ENCODE measurements at places on chromosomes 1 and 21.

- no peak for DNase-seq
These were observed 2.2 kb upstream of the SPRR4 start for GRCh38 chr1:152968248-152968647.

GRCh38 chr1:35568975-35569395, 4.1 kb upstream of the TFAP2E start:
- peak; percentile 82 for DNase-seq

DNA sequence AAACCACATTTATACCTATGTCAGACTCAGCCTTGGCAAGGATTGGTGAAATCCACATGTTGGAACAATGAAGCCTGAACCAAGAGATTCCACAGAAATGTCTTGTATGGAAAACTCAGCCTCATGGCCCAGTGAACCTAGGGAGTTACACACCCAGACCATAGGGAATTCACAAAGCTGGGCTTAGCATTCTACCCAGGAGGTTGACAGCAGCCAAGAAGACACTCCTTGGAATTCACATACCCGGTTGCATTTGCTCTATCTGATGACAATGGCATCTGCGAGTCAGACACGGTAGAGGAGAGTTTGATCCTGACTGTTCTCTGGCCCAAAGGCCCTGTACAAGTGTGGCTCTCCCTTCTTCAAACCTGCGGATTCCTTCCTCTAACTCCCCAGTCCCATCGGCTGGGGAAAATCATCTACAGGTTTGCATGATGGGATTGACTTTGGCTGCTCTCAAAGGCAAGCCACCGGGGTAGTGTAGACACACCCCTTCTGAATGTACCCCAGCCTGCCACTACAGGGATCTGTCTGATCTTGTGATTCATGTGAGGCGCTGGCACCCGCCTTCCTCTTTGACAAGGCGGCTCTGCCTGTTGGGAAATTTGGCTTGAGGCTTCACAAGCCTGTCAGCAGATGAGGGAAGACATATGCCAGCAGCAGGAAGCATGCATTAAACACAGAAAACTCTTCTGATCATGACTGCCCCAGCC, 297.3 kb upstream of the KAZN start:
- DNase-seq = peak; percentile 96

DNA sequence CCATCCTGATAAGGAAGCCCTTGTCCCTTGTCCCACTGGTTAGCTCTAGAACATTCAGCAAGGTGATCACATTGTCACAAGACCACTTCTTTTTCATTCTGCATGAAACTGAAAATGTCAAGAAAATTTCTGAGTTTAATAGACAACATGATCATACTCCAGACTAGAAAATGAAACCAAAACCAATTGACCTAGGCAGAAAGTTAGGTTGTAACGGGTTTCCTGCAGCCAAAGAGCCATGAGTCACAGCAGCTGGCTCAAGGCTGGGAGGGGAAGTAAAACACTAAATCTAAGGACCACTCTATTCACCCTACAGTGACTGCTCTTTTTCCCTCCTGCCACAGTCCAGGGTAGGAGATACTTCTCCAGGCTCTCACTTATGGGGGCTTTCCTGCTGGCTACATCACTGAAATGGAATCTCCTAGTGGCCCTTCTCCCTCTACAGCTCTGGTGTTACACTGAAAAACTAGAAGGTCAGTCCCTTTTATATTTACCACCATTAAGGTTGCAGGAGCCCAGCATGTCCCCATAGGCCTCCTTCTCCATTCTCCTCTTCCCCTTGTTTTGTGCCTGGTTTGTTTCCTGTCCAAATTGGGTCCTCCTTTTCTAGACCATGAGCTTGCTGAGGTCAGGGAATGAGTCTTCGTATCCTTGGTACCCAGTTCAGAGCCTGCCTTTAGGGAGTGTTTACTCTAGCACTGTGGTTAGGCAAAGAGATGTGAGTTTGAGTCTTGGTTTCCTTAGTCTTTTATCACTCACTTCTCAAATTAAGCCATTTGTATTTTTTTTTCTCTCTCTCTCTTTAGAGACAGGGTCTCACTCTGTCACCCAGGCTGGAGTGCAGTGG, 236.5 kb upstream of the JUN start:
- peak; percentile 70 for DNase-seq

DNA sequence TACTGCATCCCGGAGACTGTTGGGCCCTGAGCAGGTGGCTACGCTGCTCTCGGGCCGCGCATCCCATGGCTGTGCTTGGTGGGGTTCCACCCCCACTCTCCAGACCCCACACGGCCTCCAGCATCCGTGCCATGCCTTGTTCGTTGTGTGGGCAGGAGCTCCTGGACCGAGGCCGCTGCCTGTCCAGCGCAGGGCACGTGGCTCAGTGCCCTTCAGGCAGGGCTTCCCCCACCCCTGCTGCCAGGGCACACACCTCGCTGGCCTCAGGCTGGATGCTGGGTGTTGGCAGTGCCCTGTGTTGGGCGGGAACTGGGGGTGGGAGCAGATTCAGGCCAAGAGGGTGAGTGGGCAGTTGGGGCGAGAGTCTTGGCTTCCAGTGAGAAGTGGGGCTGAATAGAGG, 9.9 kb downstream of the PRKCZ start:
- no peak for DNase-seq

DNA sequence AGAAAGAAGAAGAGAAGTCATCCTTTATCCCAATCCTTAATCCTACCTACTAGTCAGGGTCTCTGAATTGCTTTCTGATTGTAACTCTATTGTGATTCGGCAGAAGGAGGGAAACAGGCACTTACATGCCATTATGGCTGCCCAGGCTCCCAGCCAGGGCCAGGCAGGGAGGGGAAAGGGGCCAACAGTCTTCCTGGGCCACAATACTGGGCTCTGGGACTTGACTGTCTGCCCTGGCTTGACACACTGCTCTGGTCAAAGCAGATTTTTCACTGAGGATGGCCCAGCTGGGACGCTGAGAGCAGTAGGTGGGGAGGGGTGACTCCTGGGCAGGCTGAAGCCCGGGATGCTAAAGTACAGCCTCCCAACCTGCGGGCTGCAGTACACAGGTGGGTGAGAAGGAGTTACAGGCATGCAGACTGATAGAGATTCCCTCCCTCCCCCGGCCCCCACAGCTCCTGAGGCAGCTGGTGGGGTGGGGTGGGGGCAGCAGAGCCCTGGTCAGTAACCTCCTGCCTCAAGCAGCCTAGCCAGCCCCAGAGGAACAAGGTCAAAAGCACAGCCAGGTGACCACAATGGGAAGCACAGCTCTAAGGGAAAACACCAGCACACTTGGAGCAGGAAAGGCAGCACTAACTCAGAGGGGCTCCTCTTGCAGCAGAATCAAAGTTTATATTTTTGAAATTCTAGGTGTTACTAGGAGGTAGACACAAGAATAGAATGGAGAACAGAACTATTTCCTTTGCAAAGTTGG, 25.3 kb downstream of the KCND3 start:
- DNase-seq = no peak

- DNase-seq = no peak
These were observed 18.0 kb upstream of the PTPRF start for GRCh38 chr1:43512681-43513080.

DNA sequence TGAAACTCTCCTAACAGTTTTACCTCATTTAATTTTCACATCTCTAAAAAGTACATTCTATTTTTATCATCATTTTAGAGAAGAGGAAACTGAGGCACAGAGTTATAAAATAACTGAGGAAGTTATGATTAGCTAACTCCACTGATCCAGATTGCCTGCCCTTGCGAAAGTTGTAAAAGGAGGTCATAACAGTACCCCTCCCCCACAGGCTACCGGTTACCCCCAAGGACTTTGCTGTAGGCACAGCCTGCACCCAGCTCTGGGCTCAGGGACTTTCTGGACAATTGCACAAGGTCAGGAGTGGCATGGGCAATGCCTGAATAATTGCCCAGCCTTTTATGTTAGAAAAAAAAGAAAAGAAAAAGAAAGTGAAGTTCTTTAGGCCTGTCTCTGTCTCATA, 22.7 kb downstream of the PIGM start:
- DNase-seq = no peak

- DNase-seq = no peak
These were observed 14.5 kb downstream of the SAMD11 start for GRCh38 chr1:938088-938683.

DNA sequence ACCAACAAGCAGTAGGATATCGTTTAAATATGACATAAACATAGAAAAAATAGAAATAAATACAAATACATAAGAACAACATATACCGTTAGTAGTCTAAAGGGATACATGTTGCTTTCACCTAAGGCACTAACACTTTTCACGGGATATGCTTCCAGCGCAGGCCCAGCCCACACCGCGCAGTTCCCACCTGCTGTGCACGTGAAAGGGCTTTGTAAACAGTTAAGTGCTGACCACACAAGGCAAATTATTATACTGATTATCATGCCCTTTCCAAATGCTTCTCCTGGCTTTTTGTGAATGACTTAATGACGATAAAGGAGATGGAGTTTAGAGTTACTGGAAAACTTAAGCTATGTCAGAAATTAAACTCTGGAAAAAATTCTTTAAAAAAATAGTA, 11.3 kb upstream of the IL22RA1 start:
- no peak for DNase-seq

- DNase-seq = no peak
These were observed 2.7 kb upstream of the KIF21B start for GRCh38 chr1:201026234-201026633.

DNA sequence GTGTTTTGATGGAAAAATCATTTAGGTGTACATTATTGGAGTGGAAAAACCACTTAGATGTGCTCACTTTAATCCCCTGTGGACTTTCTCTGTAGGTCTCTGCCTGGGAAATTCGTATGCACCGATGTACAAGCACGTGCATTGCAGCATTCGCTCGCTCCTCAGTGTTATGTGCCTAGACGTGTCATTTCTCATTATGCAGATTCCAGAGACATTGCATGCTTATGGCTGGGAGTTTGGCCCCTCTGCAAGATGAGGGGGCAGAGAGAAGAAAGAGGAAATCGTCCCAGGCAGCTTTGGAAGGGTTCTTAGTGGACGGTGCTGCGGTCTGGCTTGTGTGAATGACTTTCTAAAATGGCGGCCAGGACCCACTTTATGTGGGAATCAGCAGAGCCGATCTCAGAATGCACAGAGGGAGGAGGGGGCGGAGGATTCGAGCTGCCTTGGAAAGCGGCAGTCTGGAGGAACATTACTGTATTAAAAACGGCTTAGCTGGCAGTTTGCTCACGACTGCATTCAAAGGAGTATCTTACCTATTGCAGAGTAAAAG, 2.3 kb downstream of the SPEN start:
- DNase-seq = peak; percentile 93

DNA sequence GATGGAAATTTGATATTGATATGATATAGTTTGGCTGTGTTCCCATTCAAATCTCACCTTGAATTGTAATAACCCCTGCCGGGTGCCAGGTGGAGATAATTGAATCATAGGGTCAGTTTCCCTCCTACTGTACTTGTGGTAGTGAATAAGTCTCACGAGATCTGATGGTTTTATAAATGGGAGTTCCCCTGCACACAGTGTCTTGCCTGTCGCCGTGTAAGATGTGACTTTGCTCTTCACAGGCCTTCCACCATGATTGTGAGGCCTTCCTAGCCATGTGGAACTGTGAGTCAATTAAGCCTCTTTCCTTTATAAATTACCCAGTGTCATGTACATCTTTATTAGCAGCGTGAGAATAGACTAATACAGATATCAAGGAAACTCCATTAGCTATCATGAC, 74.6 kb downstream of the MAP3K7CL start:
- DNase-seq = no peak

GRCh38 chr1:87684713-87685205, 356.1 kb downstream of the LMO4 start:
- peak; percentile 93 for DNase-seq

GRCh38 chr1:58754073-58754613, 29.7 kb downstream of the JUN start:
- no peak for DNase-seq

DNA sequence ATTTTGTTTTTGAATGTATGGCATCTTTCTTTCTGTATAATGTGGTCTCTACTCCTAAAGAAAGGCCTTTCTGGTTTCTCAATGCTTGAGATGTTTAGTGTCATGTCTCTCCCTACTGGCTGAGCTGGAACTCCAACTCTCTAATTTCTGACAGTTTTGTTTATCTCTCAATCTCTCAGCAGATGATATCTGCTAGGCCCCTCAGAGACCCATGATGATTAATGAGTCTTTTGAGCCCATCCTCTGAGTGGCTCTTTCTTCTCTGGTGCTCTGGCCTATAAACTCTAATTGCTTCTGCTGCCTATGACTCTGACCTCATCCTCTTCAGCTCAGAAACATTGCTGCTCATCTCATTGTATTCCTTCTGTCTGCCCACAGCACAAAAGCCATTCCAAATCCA, 46.6 kb downstream of the CRB1 start:
- peak; percentile 14 for DNase-seq

GRCh38 chr21:41973861-41974751, 20.3 kb upstream of the C2CD2 start:
- no peak for DNase-seq

- DNase-seq = peak; percentile 88
These were observed 10.6 kb upstream of the HLCS start for GRCh38 chr21:36976882-36977651.

- DNase-seq = peak; percentile 21
These were observed 63.4 kb downstream of the CD2 start for GRCh38 chr1:116817582-116818064.

GRCh38 chr1:25257196-25257595, 9.9 kb upstream of the RSRP1 start:
- no peak for DNase-seq

DNA sequence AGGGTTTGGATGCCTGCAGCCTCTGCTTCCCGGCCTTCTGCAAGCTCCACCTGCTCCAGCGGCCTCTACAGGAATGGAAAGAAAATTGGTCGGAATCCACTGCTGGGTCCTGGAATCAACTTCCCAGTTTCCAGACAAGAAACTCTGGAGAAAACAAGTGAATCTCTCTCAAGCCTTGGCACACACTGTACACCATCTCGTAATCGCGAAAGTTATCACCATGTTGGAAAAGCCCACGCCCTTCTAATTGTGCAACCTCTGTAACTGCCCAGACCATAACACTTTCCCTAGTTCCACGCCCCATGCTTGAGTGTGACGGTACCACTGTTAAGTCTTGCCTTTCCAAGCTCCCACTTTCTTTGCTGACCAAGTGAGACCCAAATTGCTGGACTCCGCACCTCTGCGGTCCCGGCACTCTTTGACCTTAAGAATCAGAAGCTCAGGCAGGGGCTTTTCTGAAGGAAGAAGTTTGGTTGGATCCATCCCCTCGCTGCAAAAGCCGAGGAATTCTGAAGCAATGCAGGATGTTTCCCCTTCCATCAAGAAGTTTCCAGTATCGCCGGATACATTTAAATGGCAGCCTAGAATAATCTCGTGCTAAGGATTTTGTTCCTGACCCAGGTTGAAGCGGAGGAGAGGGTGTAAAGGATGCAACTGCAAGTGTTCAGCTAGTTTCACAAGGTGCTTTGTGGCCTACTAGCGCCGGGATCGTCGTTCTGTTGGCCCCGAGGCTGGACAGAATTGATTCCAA, 6.2 kb downstream of the NR5A2 start:
- DNase-seq = no peak

GRCh38 chr1:200850554-200850953, 22.2 kb upstream of the GPR25 start:
- no peak for DNase-seq

DNA sequence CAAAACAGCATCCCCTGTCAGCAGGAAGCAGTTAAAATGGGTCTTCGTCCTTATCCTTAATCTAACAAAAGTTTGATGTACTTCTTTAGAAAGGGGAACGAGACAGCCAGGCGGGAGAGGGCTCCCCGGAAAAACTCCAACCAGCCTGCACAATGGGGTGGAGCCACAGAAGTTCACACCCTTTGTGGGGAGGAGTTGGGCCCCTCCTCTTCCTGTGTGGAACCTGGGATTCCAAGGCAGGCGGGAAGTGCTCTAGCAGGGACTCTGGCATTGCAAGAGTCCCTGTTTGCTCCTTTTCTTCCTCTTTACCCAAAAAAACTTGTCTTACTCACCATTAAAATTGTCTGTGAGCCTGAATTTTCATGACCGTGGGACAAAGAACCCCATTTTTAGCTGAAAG, 47.7 kb downstream of the FCRL5 start:
- DNase-seq = no peak
